CD8-positive, alpha-beta T cell (primary cell): ENCODE measurements at places on chromosomes 2 and 18.

DNA sequence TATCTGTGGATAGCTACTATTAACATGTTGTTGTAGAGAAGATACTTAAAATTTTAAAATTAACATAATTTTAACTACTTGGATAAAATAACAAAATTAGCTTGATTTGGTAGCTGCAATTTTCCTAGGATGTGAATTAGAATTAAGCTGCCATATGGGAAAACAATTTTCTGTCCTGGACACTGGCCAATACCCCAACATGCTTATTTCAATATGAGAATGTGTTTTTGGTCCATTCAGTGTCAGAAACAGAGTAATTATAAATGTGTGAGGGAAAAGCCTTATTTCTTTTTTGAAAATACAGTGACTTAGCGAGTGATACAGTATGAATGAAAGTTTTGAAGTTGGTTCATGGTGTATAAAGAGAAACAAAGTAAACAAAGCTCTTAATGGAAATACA, 948.3 kb upstream of the GYPC start:
- no peak for DNase-seq

GRCh38 chr2:227462462-227462951, 9.4 kb upstream of the AGFG1 start:
- no peak for DNase-seq

GRCh38 chr18:58599106-58599505, 29.8 kb downstream of the ALPK2 start:
- DNase-seq, result no peak

- DNase-seq, result no peak
These were observed 94.0 kb upstream of the HNRNPA3 start for GRCh38 chr2:177118636-177119035.

- DNase-seq, result no peak
These were observed 391.5 kb upstream of the VWC2L start for GRCh38 chr2:214019229-214019972.

- no peak for DNase-seq
These were observed 5.0 kb upstream of the MGAT5 start for GRCh38 chr2:134248913-134249312.

GRCh38 chr18:11861583-11862288, 10.5 kb downstream of the CHMP1B start:
- no peak for DNase-seq

DNA sequence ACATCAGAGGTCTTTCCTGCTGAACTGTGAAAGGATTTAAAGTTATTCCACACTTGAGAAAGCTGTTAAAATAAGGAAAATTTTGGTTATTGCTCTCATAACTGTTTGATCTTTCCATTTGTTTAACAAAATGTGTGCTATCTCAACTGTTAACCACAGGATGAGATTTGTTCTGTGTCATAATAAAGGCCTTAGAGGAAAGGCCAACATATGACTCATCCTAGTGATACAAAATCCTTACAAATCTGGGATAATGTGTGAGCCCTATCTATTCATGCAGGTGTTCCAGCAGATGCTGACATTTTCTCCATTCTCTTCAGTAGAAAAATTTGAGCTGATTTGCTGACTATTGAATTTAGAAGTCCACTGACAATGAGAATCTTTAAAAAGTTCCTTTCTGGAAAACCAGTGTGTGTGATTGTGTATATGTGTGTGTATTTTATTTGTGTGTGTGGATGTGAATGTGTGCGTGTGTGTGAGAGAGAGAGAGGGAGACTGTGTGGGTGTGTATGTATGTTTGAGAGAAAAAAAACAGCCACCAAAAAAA, 1111.9 kb upstream of the GYPC start:
- no peak for DNase-seq

- DNase-seq, result no peak
These were observed 33.9 kb downstream of the NBAS start for GRCh38 chr2:15527074-15527739.

DNA sequence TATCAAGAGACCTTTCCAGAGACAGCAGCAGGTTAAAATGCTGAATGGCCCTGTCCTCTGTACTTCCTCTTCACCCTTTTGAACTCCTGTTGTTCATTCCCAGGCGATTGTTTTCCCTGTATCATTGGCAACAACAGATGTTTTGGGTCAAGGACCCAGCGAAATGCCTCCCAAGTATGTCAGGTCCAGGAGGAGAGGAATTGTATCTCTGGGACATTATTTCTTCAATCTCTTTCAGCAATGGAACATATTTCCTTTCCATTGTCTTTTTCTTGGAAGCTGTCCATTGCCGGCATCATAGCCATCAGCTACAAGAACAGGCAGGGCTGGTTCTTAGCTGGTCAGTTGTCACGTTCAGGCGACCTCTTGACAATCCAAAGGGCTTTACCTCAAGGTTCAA, 76.2 kb downstream of the NRP2 start:
- no peak for DNase-seq

GRCh38 chr2:223920109-223920508, 25.0 kb downstream of the WDFY1 start:
- DNase-seq, result no peak

- no peak for DNase-seq
These were observed 17.5 kb downstream of the TGOLN2 start for GRCh38 chr2:85310330-85310729.

GRCh38 chr2:58992062-58992706, 751.1 kb upstream of the FANCL start:
- DNase-seq, result no peak

DNA sequence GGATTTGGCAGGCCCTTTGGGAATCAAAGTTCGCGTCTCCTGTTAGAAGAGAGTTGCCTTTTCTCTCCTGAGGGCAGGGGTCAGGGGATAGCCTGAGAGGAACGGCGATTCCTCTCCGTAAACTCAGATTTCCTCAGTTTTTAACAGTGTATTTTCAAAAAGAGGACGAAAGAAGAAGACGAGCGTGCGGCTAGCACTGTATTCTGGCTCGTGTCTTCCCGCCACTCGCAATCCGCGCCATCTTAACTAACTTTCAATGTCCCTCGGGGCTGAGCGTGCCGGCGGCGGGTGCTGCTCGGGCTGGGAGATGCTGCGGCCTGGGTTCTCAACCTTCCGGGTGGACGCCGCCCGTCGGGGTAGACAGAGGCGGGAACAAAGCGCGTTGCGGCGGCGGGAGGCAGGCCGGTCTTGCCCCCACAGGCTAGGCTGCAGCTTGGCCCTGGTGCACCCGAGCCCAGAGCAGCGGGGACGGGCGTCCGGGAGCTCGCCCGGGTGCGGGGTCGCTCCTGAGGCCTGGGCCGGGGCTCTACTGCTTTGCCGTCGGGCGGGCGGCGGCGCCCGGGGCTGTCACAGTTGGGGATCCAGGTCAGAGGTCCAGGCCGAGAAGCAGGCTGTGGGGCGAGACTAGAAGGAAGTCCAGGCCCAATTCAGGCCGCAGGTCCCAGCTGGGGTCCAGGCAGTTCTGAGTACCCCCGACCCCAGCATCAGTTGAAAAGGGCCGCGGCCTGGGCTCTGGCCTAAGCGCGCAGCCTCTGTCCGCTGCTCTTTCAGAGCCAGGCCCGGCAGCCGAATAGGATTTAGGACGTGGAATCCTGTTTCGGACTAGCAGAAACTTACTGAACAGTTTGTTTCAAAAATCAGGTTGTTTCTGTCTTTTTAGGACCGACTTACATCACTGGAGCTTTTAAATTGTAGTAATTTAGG, 11.8 kb downstream of the TBR1 start:
- DNase-seq, result no peak

DNA sequence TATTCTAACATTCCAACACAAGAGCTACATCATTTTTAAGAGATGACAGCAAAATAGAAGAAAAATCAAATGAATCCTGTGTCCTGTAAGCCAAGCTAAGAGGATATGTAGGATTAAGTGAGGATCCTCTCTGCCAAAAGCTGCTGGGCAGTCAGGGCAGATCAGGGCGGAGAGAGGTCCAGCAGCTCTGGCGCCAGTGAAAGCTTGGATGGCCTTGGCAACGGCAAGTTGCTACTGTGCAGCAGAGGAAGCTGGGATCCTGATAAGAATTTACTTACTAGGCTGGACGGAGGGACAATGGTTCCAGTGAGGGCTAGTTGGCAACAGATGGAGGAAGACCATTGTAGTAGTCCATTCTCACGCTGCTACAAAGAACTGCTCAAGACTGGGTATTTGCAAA, 391.5 kb downstream of the XIRP2 start:
- DNase-seq, result no peak

DNA sequence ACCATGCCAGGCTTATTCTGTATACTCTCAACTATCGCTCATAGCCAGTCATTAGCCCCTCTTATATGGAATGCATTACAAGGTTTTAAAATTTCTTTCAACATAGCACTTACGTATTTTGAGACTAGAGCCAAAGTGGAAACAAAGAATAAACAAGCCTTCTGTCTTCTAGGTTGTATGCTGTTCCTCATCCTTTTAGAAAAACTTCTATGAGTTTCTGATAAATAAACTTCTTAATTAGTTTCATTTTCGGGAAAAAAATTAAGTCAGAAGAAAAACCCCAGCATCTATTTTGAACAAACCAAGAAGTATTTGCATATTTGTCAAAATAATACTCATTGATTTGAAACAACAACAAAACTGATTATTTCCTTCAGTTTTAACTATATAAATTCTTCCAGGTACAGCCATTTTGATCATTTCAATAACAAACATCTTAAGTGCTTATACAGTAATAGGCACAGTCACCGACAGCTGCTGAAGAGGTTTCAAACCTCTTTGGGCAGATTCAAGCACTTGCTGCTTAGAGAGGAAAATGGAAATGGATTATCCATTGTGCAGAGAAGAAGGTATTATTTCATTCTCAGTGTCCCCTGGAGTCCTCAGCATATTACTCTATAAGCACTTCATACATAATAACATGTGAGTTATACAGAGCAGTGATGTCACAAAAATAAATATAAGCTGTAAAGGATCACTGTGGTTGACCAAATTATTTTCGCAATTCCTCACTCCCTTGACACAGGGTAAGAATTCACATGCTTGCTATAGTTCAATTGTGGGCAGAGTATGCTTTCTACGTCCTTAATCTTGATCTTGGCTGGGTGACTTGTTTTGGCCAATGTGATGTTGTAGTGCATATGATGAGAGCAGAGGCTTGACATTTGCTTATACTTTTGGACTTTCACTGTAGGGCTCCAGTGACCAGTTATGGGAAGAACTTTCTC, 833.8 kb downstream of the TRIB2 start:
- DNase-seq, result no peak

DNA sequence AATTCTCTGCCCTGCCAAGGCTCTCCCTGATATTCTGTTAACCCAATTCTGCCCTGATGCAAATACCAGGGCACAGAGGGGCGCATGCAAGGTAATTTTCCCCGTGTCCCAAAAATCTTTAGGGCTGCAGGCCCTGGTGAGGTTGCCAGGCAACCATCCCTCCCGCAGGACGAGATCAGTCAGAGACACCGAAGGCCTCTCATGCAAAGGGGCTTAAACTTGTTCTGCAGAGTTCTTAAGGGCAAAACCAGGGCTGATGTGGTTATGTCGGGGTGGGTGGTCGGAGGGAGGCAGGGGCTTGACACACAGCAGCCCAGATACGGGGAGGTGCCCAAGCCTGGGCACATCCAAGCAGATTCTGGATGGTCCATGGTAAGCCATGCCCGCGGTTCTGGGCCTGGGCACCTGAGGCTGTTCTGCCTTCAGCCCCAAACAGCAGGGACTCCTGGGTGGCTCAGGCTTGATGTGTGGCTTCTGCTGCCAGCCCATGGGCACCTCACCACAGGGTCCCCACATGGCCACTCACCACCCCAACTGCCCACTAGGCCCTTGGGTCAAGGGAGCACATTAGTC, 27.2 kb downstream of the STEAP3 start:
- DNase-seq, result no peak

- DNase-seq, result no peak
These were observed 231.1 kb upstream of the HS6ST1 start for GRCh38 chr2:128549646-128550260.

GRCh38 chr2:201414099-201415023, 36.9 kb downstream of the TRAK2 start:
- no peak for DNase-seq
